Body of pancreas (tissue), 4 donors: ENCODE measurements at places on chromosomes 2 and 18. TPM values are rescaled to one million over a fixed set of nuclear protein-coding genes. Genes with fewer than 3 reads are reported as not detected.
A peak's percentile ranks its signal among the peaks of the same experiment; 100 is the strongest.

The DSG4 gene
- total RNA-seq, result not detected

GRCh38 chr2:86107031-86107430 lies 996 bp downstream of the PTCD3 start:
- DNase-seq, result no peak

DNA sequence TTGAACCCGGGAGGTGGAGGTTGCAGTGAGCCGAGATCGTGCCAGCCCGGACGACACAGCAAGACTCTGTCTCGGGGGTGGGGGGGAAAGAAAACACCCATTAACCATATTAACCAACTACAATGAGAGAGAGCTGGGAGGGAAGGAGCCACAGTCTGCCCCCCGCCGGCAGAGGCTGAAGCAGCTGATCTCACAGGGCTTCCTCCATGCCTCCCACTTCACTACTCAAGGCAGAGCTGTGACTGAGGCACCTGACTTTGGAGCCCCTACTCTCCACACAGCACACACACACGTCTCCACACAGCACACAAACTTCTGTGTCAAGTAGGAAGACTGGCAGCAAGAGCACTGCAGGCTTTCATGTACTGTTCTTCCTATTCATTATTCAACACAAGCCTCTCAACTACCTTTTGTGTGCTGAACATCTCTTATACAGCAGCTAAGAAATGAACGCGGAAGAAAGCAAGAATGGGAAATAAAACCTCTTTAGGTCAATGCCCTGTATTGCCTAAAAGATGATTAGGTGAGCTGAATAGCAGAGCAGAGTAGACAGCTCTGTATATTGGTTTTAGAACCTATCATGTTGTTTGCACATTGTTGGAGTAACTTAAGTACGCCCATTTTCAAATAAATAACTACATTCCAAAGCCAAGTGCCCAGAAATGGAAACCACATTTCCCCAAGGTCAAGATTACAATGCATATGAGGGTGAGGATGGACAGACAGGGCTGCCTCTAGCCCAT lies 26.2 kb downstream of the PDIA6 start:
- no peak for DNase-seq

The C2orf66 gene
- total RNA-seq, result 0.33 TPM

GRCh38 chr2:233531955-233532354 lies 34.6 kb downstream of the USP40 start:
- no peak for DNase-seq

- DNase-seq, result peak; percentile 78
Measured at GRCh38 chr2:231399853-231400680, 4.6 kb downstream of the B3GNT7 start.

GRCh38 chr2:104416339-104417000 lies 437.4 kb upstream of the POU3F3 start:
- DNase-seq, result no peak

- DNase-seq, result no peak
Measured at GRCh38 chr18:51580580-51580979, 383.1 kb upstream of the MEX3C start.

DNA sequence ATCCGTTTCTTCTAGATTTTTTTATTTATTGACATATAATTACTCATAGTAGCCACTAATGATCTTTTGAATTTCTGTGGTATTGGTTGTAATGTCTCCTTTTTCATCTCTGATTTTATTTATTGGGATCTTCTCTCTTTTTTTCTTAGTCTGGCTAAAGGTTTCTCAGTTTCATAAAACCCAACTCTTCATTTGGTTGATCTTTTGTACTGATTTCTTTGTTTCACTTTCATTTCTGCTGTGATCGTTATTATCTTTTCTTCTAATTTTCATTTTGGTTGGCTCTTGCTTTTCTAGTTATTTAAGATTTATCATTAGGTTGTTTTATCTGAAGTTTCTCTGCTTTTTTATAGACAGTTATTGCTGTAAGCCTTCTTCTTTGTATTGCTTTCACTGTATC lies 463.6 kb upstream of the CRIM1 start:
- no peak for DNase-seq

The GPR45 gene
- total RNA-seq, result not detected

DNA sequence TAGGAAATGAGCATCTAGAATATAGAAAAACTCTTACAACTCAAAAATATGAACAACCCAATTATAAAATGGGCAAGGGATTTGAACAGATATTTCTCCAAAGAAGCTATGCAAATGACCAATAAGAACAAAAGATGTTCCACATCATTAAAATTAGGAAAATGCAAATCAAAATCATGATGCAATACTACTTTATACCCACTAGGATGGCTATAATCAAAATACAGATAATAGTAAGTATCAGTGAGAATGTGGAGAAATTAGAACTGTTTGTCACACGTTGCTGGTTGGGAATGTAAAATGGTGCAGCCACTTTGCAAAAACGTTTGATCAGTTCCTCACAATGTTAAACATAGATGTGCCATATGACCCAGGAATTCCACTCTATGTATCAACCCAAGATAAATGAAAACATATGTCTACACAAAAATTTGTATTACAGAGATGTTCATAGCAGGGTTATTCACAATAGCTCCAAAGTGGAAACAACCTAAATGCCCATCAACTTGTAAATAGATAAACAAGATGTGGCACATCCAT lies 558.4 kb downstream of the SLC4A3 start:
- DNase-seq, result no peak

The UGGT1 gene
- total RNA-seq, result 38.2 TPM

GRCh38 chr2:240933966-240934700 lies 28.0 kb downstream of the CROCC2 start:
- no peak for DNase-seq

The MC4R gene
- not detected for total RNA-seq

GRCh38 chr2:194004590-194005206 lies 1652.3 kb upstream of the SLC39A10 start:
- no peak for DNase-seq

DNA sequence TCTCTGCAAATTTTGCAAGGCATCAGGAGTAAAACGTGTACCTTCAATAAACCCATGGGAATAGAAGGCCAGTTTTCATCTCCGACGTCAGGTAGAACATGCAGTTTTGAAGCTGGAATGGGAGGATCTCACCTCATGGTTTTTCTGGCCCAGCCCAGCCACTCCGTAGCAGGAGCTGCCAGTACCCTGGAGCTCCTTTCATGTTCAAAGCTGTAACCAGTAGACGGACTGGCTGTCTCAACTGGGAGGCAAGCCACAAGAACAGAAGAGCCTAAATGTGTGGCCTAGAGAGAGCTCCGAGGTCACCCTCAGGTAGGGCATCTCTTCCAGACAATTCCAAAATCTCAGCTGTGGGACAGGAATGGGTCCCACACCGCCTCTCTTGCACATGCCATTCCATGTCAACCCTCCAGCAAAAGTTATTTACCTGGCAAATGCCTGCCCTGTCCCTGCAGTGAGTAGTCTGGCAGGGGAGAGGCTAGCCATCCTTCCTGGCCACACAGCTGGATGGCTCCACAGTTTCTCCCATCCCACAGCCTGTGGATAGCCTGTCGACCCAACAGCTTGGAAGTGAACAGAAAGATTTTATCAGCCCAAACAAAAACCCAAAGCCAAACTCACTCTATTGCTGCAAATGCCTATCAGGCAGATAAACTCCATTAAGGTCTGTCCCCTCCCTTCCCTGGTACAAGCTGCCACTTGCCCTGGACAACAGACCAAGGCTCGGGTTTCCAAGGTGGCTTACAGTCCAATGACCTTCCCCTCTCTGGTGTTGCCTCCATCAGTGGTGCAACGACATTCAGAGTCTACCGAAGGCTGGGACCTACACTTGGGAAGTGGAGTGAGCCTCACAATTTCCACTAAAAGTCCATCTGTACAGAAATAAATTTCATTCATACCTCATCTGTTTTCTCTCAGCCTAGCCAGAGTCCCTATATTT lies 27.8 kb downstream of the CRACDL start:
- DNase-seq, result no peak

GRCh38 chr2:25955036-25955435 lies 27.3 kb downstream of the KIF3C start:
- DNase-seq, result no peak

DNA sequence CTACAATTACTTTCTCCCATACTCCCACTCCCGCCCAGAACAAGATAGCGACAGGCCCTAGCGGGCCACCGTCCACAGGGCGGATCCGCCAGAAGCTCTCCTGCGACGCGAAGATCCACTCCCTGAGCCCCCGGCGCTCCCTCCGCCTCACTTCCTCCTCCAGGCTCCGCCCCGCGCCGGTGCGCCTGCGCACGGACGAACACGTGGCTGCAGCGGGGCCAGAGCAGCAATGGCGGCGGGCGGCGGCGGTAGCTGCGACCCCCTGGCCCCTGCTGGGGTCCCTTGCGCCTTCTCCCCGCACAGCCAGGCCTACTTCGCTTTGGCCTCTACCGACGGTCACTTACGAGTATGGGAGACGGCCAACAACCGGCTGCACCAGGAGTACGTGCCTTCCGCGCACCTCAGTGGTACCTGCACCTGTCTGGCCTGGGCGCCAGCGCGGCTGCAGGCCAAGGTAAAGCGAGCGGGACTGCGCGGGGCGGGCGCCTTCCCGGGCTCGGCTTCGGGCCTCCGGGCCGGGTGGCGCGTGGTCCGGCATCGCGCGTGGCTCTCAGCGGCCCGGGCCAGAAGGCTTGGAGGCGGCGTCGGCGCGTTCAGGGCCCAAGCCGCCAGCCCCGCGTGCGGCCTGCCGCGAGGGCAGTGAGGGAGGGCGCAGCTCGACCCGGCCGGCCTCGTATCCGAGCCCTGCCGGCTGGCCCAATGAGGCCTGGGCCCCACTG lies at the start of gene WDR43:
Gene WDR43, plus strand, starts transcription at position 198 of the 719 bp plus-strand sequence. Its CDS starts 32 bp downstream, at position 230.
- peak; percentile 97 for DNase-seq

GRCh38 chr2:238777369-238778067 lies 70.4 kb upstream of the TWIST2 start:
- DNase-seq, result no peak

GRCh38 chr18:29123706-29124530 lies 947.0 kb upstream of the CDH2 start:
- DNase-seq, result no peak

The ERBB4 gene
- total RNA-seq, result 1.6 TPM

DNA sequence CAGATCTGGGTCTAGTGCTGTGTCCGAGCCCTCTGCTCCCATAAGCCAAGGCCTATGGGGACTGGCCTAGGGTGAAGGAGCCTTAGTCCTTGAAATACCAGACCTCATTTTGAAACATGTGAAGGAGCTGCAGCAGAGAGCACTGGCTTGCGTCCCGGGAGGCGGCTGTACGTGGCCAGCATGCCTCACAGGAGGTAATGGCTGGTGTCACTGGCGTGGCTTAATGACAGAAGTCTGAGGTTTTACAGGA lies 72.7 kb upstream of the OTOS start:
- no peak for DNase-seq

GRCh38 chr2:187294043-187294442 lies 154.0 kb downstream of the CALCRL start:
- no peak for DNase-seq

DNA sequence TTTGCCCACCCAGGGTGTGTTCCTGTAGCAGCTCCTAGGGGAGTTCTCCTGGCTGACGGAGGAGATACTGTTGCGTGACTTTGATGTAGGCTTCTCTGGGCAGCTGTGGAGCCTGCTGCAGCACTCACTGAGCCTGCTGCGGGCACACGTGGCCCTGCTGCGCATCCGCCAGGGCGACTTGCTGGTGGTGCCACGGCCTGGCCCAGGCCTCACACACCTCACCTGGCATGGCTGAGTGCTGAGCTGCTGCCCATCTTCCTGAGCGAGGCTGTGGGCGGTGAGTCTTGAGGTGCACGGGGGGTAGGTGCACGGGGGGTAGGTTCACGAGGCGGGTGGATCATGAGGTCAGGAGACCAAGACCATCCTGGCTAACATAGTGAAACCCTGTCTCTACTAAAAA lies 191.7 kb downstream of the ANKRD36C start:
- DNase-seq, result no peak

DNA sequence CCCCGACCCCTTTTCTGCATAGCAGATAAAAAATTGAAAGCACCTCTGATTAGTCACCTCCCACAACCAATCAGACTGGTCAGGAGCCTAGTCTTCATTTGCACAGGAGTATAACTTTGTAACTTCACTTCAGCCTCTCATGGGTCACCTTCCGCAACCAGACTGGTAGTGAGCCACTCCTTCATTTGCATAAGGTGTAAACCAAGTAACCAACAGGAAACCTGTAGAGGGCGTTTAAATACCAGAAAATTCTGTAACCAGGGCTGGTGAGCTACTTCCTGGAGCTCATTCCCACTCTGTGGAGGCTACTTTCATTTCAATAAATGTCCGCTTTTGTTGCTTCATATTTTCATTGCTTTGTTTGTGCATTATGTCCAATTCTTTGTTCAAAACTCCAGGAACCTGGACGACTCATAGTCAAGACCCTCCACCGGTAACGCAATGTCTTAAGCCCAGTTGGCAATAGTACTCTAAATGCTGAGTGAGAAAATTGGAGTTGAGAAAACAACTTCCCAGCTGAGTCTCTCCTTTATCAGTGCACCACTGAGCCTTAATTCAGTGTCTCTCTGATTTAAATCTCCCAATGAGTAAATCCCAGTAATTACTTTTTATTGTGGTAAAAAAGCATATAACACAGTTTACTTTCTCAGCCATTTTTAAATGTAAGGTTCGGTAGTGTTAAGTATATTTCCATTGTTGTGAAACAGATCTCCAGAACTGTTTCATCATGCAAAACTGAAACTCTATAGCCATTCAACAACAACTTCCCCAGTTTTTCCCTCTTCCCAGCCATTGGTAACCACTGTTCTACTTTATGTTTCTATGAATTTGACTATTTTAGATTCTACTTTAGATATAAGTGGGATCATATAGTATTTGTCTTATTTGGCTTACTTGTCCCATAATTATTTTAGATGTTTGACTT lies 392.7 kb upstream of the SLC8A1 start:
- DNase-seq, result peak; percentile 12

DNA sequence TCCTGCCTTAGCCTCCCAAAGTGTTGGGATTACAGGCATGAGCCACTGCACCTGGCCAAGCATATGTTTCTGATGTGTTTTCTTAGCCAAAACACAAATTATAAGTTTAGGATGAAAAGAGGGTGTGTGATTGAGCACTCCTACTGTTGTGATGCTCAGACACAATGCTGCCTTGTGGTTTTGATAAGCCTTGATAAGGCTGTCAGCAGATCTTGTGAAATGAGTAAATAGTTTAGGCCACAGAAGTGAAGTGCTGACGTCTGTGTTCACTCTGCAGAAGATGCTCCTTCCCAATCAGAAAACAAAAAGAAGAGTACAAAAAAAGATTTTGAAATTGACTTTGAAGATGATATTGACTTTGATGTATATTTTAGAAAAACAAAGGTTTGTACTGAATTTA lies 24.3 kb downstream of the NCAPH start:
- DNase-seq, result no peak

- DNase-seq, result no peak
Measured at GRCh38 chr2:46557788-46558187, 78.4 kb downstream of the TMEM247 start.

GRCh38 chr2:200613692-200614091 lies 27.9 kb downstream of the AOX1 start:
- no peak for DNase-seq

The SULT1C4 gene
- total RNA-seq, result 1.3 TPM

The LAMA1 gene
- 0.99 TPM for total RNA-seq

GRCh38 chr2:114457956-114458355 lies 15.5 kb downstream of the DPP10 start:
- no peak for DNase-seq
